Daoy (cell line): ENCODE measurements at places on chromosomes 6 and 20. TPM values are rescaled to one million over a fixed set of nuclear protein-coding genes. Genes with fewer than 3 reads are reported as not detected.

The IL22RA2 gene
- not detected in 2 replicates for total RNA-seq

The MOCS1 gene
- 8.8 and 13.2 TPM in 2 replicates for total RNA-seq

The GUCA1A gene
- not detected in 2 replicates for total RNA-seq

The FAM83C gene
- total RNA-seq = not detected in 2 replicates

The SLC35D3 gene
- not detected in 2 replicates for total RNA-seq

The ABHD16A gene
- 55.2 and 64.4 TPM in 2 replicates for total RNA-seq

The CST7 gene
- not detected in 2 replicates for total RNA-seq

The BHLHE23 gene
- total RNA-seq = not detected in 2 replicates

The IMPG1 gene
- total RNA-seq = not detected in 2 replicates

The NKAPL gene
- total RNA-seq = not detected in 2 replicates

The SDHAF4 gene
- total RNA-seq = 5.1 and 7.3 TPM in 2 replicates

The ZNF334 gene
- 0.54 and 1.0 TPM in 2 replicates for total RNA-seq

The KPNA5 gene
- 10.5 and 16.7 TPM in 2 replicates for total RNA-seq

The POPDC3 gene
- total RNA-seq = 26.3 and 33.3 TPM in 2 replicates

The PNLDC1 gene
- 0.06 TPM in 1 of 2 replicates, not detected in the other for total RNA-seq
